Spinal cord (tissue), 10 donors: ENCODE measurements at places on chromosomes 3 and 15. TPM values are rescaled to one million over a fixed set of nuclear protein-coding genes. Genes with fewer than 3 reads are reported as not detected.

- H3K27ac ChIP-seq = no peak overlapping the region
- H3K36me3 ChIP-seq = no peaks in the 10 kb centered on the region
- H3K27me3 ChIP-seq = no peaks in the 10 kb centered on the region
Measured at GRCh38 chr3:87191175-87191574, 35.9 kb upstream of the CHMP2B start.

DNA sequence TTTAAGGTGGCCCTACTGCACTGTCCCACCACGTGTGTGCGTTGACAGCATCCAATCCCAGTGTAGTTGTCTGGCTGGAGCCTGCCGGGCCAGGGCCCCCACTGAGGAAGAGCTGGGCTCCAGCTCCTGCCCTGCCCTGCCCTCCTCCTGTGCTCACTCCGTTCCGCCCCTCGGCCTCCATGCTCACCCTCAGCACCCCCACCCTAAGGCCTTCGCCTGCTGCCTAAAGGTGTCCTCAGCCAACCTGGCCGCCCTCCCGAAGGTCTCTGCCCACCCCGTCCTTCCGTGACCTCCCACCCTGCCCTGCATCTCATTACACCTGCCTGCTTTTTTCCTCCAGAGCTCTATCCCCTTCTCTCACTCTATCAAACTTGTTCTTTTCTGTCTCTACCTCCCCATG is 118.0 kb downstream of the TPRA1 start:
- H3K4me3 ChIP-seq = no peak overlapping the region
- DNase-seq = no peak
- H3K36me3 ChIP-seq = no peaks in the 10 kb centered on the region
- H3K27me3 ChIP-seq = no peaks in the 10 kb centered on the region
- no peak overlapping the region for H3K27ac ChIP-seq
- H3K4me1 ChIP-seq = peaks cover 11% of the 10 kb centered on the region

GRCh38 chr3:160370987-160371857 is 27.8 kb downstream of the IFT80 start:
- no peak overlapping the region for H3K4me3 ChIP-seq
- no peak overlapping the region for H3K27ac ChIP-seq
- H3K4me1 ChIP-seq = no peaks in the 10 kb centered on the region
- no peaks in the 10 kb centered on the region for H3K27me3 ChIP-seq

DNA sequence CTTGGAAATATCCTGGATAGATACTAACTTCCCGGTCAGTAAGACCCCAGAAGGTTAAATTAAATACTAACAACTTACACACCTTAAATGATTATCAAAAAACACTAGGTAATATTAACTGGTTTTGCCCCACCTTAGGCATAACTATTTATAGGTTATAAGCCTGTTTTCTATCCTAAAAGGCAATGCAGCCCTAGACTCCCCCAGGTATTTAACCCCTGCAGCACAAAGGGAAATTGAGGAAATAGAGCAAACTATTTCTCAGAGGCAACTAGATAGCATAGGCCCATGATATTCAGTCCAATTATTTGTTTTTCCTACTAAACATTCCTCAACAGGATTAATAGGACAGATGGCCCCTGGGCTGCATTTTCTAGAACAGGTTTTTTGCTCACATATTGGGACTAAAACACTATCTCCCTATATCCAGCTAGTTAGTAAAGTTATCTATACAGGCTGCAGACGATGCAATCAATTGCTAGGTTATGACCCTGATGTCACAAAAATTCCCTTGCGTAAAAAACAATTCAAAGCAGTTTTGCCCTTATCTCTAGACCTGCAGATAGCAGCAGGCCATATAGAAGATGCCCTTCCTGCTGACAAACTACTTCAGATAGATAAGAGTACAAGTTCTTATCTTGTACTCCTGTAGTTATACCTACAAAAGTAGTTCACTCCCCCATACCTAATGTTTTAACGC is 221.3 kb downstream of the DTWD1 start:
- no peaks in the 10 kb centered on the region for H3K36me3 ChIP-seq
- H3K4me3 ChIP-seq = no peak overlapping the region
- no peak overlapping the region for H3K27ac ChIP-seq

- no peaks in the 10 kb centered on the region for H3K27me3 ChIP-seq
- DNase-seq = no peak
- no peak overlapping the region for H3K27ac ChIP-seq
- no peaks in the 10 kb centered on the region for H3K36me3 ChIP-seq
- H3K4me3 ChIP-seq = no peak overlapping the region
Measured at GRCh38 chr15:67415181-67415580, 105.8 kb upstream of the C15orf61 start.

DNA sequence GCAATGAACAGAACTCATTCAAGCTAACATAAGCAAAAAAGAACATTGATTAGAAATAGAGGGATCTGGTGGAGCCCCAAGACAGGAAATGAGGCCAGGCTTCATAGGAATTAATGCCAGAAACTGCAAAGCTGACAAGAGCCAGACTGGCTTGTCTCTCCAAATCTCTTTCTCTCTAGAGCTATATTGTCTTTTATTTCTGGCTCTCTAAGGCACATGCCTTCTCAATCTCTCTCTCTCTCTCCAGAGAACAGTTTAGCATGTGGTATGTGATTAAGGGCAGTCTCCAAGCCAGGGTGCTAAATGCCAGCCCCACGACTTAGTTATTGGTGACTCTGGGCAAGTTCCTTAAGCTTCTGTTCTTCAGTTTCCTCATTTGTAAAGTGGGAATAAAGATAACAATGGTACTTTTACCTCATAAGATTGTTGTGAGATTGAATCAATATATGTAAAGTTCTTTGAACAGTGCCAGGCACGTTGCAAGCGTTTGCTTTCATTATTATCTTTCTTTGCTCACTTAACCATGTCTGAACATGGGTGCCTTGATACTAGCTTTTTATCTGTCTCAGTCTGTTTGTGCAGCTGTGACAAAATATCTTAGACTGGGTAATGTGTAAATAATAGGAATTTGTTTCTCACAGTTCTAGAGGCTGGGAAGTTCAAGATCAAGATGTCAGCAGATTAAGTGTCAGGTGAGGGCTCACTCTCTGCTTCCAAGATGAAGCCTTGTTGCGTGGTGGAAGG is 123.2 kb downstream of the BDH1 start:
- peak overlapping the region; percentile 22 for H3K27ac ChIP-seq
- H3K36me3 ChIP-seq = no peaks in the 10 kb centered on the region
- no peak overlapping the region for H3K4me3 ChIP-seq

The GNB5 gene
- total RNA-seq = 28.0 TPM
